Right lung (tissue), 10 donors: ENCODE measurements at places on chromosomes 11 and 22. TPM values are rescaled to one million over a fixed set of nuclear protein-coding genes. Genes with fewer than 3 reads are reported as not detected.

DNA sequence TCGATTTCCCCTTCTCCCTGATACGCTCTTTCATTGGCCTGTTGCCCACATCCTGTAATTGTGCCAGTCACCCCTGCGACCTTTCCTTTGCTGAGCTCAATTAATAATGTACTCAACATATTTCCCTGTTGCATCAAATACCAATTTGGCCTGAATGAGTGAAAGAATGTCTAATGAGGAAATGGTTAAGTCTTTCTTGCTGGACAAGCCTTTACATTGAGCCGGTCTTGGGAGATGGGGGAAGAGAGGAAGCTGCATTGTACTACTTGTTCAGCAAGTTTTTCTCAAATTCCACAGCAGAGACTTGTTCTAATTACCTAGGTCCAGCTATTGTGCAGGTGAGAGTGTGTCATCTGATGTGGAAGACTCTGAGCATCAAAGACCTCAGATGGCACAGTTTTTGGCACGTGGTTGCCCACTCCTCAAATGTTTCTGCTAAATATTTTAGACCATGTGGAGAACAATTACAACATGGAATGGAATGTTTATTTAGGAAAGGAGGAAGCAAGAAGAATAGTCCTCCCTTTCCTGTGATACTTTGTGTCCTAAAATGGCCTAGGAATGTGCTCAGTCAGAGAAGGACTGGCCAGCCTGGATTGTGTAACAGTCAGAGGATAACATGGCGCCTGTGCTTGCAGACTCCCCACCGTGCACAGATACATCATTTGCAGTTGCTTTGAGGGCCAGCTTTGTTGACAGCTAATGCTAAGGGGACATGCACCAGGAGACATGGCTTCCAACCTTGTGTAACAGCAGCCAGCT is 129.5 kb upstream of the E2F8 start:
- no peak for DNase-seq

GRCh38 chr11:64571410-64572091 is 19.5 kb upstream of the SLC22A12 start:
- DNase-seq = no peak

The CHST1 gene
- 5.9 TPM for polyA plus RNA-seq

The MYEOV gene
- not detected for polyA plus RNA-seq

DNA sequence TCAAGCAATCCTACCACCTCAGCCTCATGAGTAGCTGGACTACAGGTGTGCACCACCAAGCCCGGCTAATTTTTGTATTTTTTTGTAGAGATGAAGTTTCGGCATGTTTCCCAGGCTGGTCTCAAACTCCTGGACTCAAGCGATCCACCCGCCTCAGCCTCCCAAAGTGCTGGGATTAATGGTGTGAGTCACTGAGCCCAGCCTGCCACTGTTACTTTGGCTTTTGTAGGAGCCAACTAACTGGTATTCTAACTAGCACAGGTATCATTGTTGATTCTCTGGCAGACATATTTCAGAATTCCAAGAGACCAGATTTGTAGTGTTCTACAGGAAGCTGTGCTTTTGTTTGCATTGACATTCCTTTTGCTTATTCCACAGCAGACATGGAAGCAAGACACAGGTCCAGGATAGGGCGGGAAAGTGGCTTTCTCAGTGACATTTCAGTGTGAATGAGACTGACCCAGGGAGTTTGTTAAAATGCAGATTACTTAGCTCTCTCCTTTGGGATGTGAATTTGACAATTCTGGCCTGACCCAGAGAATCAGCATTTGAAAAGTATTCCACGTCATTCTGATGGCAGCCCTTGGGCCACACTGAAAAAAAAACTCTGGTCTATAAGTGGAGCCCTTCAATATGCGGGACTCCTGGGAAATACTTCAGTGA is 52.2 kb upstream of the PAX6 start:
- no peak for DNase-seq

The ASPHD2 gene
- polyA plus RNA-seq = 0.40 TPM

The NPAS4 gene
- 0.14 TPM for polyA plus RNA-seq
